ENCODE measurements at places on chromosomes 1 and 21.
A peak's percentile ranks its signal among the peaks of the same experiment; 100 is the strongest.

DNA sequence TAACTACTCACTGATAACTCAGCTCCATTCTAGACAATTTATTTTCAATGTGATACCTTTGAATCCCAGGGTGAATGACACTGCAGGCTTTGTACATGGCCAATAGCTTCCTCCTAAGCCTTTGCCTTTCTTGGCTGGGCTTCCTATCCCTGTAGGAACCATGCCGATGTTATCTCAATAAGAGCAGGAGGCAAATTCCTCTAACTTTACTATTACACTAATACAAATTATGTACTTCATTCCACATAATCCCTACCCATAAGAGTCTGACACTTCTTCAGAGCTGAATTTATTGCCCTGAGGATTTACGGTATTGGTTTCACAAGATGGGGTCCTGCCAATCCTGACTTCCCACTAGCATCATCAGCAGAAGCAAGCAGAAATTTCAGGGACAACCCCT is 14.0 kb downstream of the TGFBR3 start:
- no peak for DNase-seq

GRCh38 chr1:227753999-227754711 is 18.9 kb downstream of the SNAP47 start:
- DNase-seq, result no peak

GRCh38 chr21:46603228-46603627 is 1.7 kb downstream of the S100B start:
- DNase-seq, result no peak

DNA sequence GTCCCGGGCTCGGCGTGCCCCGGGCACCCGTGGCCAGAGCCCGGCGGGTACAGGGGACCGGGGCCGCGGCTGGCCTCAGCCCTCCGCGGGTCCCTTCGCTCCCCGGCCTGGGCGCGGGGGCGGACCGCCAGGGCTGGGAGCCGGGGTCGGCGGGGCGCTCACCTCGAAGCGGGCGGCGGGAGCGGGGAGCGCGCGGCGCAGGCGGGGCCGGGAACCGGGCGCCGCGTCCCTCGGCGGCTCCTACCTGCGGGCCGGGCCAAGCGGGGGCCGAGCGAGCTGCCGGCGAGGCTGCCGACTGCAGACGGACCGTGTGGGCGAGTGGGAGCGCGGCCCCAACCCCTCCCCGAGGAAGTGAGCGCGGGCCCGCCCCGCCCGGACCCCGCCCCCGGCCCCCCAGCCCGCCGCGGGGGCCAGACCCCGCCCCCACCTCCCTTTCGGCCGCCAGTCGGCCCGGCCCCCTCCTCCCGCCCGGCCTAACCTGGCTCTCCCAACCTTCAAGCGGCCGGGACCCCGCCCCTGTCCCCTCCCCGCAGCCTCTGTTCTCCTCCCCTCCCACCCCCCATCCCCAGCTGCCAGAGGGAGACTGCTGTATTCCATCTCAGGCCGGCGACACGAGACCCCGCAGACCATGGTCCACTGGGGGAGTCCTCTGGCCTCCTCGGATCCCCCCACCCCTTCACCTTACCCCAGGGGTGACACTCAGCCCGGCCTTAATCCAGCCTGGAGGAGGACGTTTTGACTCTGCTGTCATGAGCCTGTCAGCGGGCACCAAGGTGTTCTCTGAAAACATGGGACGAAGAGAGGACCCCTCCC is at the start of gene FHL3:
TSS of gene FHL3 (minus strand) at position 320 of the 813 bp plus-strand sequence. CDS start 6,102 bp downstream, outside the sequence.
- DNase-seq, result peak; percentile 45

GRCh38 chr1:160001440-160001839 is 30.4 kb downstream of the PIGM start:
- DNase-seq, result no peak

DNA sequence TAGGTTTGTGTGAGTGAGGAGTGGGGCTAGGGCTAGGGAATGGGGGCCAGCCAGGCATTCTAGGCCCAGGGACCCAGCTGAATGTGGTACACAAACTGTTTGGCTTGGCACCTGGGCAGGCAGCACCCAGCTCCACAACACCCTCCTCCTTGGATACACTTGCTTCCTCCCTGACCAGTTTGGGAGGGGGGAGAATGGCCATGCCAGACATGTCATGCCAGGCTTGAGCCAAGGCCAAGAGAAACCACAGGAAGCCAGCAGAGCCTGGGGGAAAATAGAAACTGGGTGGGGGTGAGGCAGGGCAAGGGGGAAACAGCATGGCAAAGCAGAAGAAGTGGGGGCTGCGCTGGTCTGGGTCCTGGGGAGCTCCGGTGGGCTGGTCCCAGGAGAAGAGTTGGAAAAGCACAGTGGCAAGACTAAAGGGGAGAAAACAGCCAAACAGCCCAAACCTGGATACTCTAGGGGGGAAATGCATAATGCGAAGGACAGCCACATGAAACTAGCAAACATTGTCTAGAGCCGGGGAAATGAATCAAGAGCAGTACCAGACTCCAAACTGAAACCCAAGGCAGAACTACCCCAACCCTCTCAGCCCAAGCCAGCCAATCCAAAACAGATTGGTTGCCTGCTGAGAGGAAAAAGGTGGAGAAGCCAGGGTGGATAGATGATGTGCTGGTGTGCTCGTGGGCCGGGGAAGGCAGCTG is 47.9 kb downstream of the LGR6 start:
- DNase-seq, result no peak

DNA sequence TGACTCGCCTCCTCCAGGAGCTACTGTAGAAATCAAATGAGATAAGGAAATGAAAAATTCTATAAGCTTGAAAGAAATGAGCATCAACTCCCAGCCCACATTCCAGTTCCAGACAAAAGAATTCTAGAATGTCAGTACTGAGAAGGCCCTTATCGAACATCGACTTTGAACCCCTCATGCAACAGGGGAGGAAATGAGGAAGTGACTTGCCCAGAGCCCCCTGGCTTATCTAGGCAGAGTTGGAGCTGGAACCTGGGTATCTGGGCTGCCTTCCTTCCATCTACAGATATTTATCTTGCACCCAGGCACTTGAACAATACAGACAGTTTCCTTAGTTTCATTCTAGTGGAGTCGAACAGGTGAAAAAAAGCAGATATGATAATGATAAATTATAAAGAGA is 22.3 kb downstream of the MECR start:
- no peak for DNase-seq

DNA sequence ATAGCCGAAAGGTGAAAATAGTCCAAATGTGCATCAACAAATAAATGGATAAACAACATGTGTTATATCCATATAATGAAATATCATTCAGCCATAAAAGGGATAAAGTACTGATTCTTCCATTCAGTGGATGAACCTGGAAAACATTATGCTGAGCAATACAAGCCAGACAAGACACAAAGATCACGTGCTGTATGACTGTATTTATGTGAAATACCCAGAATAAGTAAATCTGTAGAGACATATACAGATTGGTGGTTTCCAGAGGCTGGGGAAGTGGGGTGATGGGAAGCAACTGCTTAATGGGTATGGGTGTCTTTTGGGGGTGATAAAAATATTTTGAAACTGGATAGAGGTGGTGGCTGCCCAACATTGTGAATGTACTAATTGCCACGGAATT is 13.3 kb upstream of the GSTM4 start:
- DNase-seq, result no peak

- no peak for DNase-seq
Measured at GRCh38 chr1:125085720-125086591, 3901.2 kb downstream of the SRGAP2C start.

GRCh38 chr1:51427438-51427837 is 91.6 kb downstream of the EPS15 start:
- no peak for DNase-seq

DNA sequence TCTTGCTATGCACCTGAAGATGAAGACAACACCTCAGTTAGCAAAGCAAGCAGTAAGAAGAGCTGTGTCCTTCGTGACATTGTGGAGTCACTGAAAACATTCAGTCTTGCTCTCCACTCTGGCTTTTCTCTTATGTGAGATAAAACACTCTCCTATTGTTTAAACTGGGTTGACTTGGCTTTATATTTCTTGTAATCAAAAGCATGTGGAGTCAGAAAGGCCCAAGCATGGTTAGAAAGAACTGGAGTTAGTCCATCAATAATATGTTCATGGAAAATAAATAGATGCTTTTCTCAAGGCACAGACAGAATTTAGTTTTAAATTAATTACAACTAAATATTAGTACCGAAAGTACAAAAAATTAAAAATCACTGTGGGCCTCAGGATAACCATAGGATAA is 61.7 kb downstream of the UBE2U start:
- DNase-seq, result no peak

DNA sequence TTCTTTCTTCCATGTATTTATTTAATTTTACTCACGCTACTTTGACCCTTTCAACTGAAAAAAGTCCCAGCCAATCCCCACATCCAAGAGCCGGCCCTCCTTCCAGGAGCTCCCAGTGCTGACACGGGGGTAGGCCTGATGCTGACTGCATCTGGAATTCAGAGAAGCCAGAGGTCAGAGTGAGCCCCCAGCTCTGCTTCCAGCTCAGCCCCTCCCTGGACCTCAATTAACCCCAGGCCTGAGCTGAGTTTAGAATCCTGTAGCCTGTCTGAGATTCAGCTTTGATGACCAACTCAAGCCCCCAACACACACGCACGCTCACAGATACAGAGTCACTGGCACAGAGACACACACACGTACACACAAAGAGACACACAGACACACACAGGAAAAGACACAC is 247.9 kb downstream of the NPHP4 start:
- DNase-seq, result no peak

GRCh38 chr21:44692798-44693512 is 4.0 kb upstream of the KRTAP10-12 start:
- DNase-seq, result no peak

GRCh38 chr21:37074546-37074945 is 1.5 kb downstream of the TTC3 start:
- no peak for DNase-seq

DNA sequence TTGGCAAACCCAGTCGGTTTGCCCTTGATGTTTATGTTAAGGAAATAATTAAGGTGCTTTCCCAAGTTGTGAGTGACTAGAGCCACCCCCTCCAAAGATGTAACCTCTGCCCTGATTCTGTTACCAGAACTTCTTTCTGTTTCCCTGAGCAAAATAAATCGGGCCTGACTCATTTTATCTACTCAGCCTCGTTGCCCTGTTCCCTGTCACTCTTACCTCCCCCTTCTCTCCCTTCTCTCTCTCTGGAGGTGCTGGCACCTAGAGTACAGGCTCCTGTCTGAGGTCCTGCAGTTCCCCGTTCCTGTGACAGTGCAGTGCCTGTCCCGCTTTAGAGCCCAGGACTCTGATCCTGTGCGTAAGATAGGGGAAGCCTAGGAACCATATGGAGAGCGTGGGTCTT is 35.4 kb downstream of the CXADR start:
- no peak for DNase-seq

- no peak for DNase-seq
Measured at GRCh38 chr21:44477712-44478111, 22.4 kb downstream of the LRRC3 start.

GRCh38 chr1:156910309-156910782 is 10.1 kb upstream of the LRRC71 start:
- peak; percentile 44 for DNase-seq

- DNase-seq, result no peak
Measured at GRCh38 chr1:46284597-46285564, 18.5 kb downstream of the LRRC41 start.

DNA sequence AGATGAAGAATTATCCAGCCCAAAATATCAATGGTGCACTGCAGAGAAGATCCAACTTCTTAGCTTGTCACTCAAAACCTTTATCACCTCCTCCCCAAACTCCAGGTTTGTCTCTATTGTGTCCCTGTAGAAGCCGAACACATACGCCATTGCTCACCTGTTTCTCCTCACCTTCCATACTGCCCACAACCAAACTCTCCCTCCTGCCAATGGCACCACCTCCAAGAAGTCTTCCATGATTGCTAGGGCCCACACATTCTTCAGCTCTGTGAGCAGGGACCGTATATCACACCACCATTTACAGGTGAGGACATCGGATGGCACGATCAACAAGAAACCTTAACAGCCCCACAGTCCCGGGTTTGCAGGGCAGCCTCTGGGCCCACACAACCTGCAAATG is 2.2 kb downstream of the LAPTM5 start:
- DNase-seq, result no peak

DNA sequence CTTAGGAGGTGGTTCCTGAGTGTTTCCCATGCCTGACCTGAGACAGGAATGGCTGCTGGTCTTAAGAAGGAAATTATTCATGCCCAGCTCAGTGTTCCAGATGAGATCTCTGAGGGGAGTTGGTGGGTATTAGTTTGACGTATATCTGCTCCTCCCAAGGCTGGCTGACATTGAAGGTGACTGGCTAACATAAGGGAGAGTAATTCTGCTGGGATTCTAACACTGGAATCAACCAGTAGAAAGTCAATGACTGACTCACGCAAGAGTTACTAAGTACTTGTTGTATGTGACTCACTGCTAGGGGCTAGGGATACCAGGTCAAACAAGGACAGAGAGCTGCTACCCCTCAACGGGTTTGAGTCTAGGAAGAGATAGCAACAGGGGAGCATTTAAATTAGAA is 177.3 kb downstream of the CACNA1E start:
- DNase-seq, result no peak

GRCh38 chr1:32984090-32984454 is 19.5 kb upstream of the RNF19B start:
- no peak for DNase-seq

GRCh38 chr1:89198491-89199072 is at the start of gene GBP4:
Gene GBP4 (minus strand): TSS chr1:89198942. CDS start chr1:89198834, 108 bp downstream.
- DNase-seq, result no peak

DNA sequence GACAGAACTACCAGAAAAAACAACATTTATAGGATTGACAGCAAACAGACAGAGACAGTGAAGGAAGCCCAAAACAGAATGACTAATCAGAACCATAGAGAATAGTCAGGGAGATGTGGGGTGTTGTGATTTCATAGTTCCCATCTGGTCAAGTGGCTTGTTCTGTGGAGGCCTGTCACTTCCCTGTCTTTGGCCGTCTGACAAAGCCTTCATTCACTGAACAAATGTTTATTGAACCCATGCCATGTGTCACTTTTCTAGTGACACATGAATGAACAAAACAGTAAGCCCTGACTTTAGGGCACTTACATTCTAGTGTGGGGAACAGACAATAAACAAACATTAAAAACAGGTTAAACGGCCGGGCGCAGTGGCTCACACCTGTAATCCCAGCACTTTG is 3.2 kb upstream of the SRRM1 start:
- DNase-seq, result no peak

DNA sequence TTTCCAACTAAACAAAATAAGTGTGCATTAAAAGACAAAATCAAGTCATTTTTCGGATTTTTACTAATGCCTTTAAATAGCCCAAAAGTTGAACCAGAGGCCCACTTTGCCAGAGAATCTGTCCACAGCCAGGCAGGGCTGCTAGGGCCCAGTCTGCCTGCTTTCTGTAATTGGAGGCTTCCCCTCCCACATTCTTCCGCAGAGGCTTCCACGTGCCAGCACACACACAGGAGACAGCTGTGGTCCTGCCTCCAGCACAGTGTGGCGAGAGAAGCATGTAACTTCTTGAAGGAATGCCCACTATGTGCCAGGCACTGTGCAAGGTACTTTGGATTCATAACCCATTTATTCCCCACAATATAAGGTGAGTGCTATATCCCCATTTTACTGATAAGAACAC is 11.3 kb upstream of the PDZK1IP1 start:
- no peak for DNase-seq

DNA sequence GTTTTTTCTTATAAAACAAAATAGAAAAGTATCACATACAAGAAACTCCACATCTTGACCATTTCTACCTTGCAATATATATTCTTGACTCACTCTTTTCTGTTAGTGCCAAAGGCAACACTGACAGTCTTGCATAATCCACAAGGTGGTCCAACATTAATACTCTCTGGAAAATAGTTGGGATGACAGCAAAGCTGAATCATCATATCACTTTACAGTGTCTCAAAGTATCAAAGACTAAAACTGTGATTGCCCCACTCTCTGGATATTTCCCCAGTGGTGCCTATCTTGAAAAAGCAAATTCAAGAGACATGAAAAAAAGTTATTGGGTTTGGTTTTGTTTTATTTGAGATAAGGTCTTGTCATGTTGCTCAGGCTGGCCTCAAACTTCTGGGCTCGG is 14.6 kb upstream of the TGFBR3 start:
- DNase-seq, result no peak
